ENCODE measurements at places on chromosomes 4 and X. TPM values are rescaled to one million over a fixed set of nuclear protein-coding genes. Genes with fewer than 3 reads are reported as not detected.

GRCh38 chr4:33780952-33781791 is 2463.1 kb downstream of the ARAP2 start:
- no peak for DNase-seq

GRCh38 chrX:19889582-19890342 is 2.4 kb upstream of the SH3KBP1 start:
- DNase-seq: no peak

DNA sequence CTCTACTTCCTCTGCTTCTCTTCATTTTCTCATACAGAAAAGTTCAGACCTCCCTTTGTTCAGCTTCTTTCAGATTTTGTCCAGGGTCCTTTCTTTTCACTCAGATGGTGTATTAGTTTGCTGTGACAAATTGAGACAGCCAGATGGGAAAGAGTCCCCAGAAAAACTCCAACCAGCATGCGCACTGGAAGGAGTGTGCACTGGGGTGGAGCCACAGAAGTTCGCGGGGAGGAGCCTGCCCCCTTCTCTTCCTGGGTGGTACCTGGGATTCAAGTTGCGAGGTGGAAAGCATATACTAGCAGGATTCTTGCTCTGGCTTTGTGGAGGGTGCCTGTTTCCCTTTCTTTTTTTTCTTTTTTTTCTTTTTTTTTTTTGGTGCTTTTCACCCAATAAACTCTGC is 51.6 kb downstream of the SMIM20 start:
- no peak for DNase-seq

MAGEB17 gene
- not detected for total RNA-seq

DNA sequence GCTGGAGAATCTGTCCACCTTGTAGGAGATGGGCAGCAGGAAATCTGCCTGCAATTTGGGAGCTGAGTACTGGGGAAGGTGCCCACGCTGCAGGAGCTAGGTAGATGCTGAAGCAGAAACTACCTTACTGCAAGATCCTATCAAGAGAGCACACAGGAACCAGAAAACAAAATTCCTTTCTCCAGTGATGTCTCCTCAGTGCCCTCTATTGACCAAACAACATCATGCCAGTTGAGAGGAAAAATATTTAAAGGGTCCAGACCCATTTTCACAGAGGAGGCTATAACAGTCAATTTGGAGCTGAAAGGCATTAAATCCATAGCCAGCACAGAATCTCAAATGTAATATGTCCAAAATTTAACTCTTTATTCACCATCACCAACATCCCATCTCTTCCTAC is 406.8 kb downstream of the SLITRK2 start:
- DNase-seq: no peak

RHOH gene
- 20.4 TPM for total RNA-seq

GRCh38 chr4:152290366-152290921 is 245.4 kb downstream of the FBXW7 start:
- no peak for DNase-seq

DNA sequence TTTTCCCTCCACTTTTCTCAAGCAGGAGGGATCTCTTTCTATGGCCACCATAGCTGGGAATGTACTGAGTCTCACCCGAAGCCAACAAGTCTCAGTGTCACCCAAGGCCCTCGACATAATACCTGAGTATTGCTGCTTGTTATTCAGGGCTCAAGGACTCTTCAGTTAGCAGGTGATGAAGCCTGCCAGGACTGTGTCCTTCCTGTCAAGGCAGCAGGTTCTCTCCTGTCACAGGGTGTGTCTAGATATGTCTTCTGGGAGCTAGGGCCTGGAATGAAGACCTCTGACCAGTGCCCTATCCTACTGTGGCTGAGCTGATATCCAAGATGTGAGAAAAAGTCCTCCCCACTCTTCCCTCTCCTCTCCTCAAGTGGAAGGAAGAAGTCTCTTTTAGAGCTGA is 391.0 kb upstream of the DIPK2B start:
- DNase-seq: no peak

- no peak for DNase-seq
These were observed 220.3 kb upstream of the TENM3 start for GRCh38 chr4:182022909-182023308.

- no peak for DNase-seq
These were observed 174.0 kb downstream of the GLUD2 start for GRCh38 chrX:121221322-121221977.

DNA sequence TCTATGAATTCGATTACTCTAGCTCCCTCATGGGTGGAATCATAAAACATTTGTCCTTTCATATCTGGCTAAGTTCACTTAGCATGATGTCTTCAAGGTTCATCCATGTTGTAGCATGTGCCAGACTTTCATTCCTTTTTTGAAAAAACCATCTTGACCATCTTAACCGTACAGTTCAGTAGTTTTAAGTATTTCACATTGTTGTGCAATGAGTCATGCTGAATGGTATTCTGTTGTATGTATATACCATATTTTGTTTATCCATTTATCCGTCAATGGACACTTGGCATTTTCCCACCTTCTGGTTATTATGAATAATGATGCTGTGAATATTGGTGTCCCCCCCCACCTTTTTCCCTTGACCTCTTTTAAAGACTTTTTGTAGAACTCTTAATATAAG is 72.4 kb upstream of the TLR2 start:
- DNase-seq: no peak

ARX gene
- not detected for total RNA-seq

- no peak for DNase-seq
These were observed 146.3 kb downstream of the GRIA3 start for GRCh38 chrX:123330229-123330942.

DNA sequence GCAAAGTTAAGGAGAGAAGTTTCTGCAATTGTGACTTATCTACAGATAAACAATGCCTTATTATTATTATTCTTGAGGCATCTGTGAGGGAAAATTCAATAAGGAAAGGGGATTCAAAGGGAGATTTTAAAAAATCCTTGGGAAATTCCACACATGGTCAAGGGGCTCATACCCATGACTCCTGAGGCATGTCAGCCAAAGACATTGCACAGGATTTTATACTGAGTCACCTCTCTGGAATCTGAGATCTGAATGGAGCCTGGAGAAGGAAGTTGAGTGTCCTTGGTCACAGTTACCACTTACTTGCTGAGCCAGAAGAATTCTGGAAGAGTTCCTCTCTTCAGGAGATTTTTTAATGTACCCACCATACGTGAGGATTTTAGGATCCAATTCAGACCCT is 14.4 kb upstream of the CXCL8 start:
- no peak for DNase-seq

FHIP1A gene
- 2.4 TPM for total RNA-seq

DNA sequence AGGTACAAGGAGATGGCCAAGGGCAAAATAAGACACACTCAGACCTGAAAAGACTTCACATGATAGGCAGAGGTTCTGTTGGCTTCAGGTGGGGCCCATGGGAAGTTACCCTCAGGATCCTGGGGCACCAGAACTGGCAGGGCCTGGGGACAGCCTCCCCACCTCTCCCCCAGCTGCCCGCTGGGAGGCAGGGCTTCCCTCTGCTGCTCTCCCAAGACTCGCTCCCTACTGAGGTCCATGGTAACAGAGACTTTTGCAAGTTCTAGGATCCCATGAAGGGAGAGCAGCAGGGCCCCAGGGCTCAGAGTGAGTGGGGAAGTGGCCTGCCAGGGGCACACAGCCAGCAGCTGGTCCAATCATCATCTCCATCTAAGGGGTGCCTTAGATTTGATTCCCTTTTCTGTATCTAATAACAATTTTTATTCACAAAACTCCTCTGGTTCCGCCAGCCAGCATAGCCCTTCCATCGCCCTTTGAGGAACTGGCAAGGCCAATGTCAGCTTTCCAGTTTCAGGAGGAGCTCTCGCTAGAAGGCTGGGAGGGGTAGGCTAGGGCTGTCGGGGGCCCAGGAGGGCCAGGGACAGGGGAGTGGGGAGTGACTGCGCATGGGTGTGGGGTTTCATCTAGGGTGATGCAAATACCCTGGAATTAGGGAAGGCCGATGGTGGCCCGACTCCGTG is 78.2 kb downstream of the SLC2A9 start:
- DNase-seq: no peak

DNA sequence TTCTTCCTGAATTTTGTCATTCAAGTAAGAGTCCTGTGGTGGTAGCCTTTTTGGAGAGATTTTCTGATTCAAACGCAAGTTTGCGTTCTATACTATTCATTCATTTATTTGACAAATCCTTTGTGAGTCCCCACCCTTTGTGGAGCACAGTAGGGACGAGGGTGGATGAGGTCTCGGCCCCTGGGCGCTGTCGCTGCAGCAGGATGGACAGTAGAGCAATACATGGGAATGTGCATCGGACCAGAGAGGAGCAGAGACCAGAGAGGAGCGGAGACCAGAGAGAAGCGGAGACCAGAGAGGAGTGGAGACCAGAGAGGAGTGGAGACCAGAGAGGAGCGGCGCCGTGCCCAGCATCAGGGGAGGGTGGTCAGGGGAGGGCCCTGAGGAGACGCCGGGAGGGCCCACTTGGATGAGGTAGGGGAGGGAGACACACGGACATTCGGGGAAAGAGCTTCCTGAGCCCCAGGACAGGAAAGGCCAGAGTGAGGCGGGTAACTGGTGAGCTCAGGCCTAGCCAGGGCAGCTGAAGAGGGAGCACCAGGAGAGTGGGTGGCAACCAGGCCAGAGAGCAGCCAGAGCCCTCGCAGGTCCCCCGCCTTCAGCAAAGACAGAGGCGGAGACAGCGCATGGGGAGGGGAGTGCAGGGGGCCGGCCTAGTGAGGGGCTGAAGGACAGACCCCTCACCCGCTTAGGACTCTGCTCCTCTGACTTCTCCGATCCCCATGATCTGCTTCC is 67.3 kb downstream of the NAT8L start:
- no peak for DNase-seq

Measured in endothelial cell (in vitro differentiated cells).